ENCODE measurements at places on chromosomes 7 and 10.

DNA sequence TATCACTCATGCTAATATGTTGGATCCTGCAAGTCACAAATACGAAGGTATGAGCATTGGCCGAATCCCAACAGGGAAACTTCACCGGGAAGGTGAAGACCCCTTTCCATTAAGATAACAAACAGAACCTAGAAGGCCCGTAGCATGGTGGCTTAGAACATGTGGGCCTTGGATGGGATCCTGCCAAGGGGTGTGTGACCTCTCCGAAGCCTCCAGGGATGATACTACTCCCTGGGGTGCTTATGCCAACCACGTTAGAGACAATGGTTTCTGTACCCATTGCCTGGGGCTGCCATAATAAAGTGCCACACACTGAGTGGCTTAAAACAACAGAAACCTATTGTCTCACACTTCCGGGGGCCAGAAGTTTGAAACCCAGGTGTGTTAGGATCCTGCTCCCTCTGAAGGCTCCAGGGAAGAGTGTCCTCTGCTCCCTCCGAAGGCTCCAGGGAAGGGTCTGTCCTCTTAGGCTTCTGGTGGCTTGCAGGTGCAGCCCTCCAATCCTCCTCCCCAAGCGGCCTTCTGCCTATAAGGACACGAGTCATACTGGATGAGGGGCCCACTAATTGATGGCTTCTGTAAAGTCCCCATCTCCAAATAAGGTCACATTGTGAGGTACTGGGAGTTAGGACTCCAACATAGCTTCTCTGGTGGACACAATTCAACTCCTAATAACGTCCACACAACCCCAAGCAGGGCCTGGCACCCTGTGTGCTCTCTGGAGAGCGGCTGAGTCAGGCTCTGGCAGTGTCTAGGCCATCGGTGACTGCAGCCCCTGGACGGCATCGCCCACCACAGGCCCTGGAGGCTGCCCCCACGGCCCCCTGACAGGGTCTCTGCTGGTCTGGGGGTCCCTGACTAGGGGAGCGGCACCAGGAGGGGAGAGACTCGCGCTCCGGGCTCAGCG is 992 bp upstream of the MGMT start:
- DNase-seq = no peak

GRCh38 chr10:6327961-6328698 is 125.4 kb downstream of the PFKFB3 start:
- DNase-seq = no peak

DNA sequence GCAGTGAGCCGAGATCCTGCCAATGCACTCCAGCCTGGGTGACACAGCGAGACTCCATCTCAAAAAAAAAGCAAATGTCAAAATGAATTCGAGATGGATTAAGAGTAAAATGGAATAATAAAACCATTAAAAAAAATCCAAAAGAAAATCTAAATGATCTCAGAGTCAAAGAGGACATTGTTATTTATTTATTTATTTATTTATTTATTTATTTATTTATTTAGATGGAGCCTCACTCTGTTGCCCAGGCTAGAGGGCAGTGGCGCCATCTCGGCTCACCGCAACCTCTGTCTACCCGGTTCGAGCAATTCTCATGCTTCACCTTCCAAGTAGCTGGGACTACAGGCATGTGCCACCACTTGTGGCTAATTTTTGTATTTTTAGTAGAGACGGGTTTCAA is 349.2 kb downstream of the ANKRD30A start:
- no peak for DNase-seq

- no peak for DNase-seq
Observed at GRCh38 chr7:113801751-113802150, 117.1 kb downstream of the PPP1R3A start.

DNA sequence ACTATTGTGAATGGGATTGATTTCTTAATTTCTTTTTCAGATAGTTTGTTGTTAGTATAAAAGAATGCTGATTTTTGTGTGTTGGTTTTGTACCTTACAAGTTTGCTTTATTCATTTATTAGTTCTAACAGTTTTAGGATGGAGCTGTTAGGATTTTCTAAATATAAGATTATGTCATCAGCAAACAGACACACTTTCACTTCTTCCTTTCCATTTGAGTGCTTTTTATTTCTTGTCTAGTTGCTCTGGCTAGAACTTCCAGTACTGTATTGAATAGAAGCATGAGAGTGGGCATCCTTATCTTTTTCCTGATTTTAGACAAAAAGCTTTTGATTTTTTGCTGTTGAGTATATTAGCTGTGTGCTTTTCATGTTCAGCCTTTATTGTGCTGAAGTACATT is 81.5 kb downstream of the DNAH11 start:
- no peak for DNase-seq

DNA sequence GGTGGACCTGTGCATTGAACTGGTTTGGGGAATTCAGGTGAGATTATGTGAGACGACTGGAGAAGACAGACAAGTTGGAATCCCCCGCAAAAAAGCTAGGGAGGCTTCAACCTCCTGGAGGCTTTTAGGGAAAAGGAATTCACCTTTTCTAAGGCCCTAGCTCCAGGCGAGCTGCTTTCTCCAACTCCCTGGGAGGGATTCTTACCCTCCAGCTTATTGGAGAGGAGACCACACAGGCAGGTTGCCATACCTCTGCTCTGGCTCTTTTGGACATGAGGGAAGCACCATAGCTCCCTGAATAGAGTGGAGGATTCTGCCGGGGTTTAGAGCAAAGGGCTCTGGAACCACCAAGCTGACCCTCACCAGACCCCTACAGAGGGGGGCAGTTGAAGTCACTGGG is 213.8 kb downstream of the MLLT10 start:
- DNase-seq = no peak

Measured in ACHN (cell line).